K562 (cell line): ENCODE measurements at places on chromosomes 1 and 21. TPM values are rescaled to one million over a fixed set of nuclear protein-coding genes. Genes with fewer than 3 reads are reported as not detected.

The COL8A2 gene
- 0.04 and 0.09 TPM in 2 replicates for total RNA-seq

The MIB2 gene
- total RNA-seq, result 17.0 and 17.2 TPM in 2 replicates

The DIO1 gene
- not detected in 2 replicates for total RNA-seq

The WLS gene
- total RNA-seq, result 0.47 and 0.56 TPM in 2 replicates

The CFAP141 gene
- not detected in 2 replicates for total RNA-seq

The C8B gene
- total RNA-seq, result not detected in 2 replicates

DNA sequence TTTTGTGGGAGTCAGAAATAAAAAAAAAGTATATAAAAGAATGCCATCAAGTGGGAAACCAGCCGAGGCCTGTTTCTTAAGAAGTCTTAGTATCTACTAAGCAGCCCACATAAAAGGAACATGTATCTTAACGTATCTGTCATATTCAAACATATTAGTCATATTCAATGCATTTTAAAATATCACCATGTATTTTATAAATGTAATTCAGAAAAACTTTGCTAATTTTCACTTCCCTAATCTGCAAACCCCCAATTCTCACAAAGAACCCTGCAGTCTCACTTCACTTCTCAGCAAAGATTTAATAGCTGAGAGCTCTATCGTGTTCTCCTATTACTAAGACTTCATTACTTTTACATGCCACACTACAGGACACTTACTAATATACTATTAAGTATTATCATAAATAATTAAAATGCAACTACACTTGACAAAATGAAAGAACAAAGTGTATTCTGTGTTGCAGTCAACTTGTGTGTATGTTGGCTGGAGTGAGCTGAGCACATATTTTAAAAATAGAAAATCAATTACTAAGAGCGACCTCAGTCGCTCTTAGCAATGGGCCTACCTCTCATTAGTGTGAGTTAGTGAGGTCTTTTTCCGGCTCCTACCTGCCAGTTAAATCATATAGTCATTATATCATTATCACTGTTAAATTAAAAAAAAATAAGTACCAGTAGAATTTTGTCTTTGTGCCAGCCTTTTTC, 484.3 kb downstream of the LMO4 start:
- H3K27ac ChIP-seq, result no peak overlapping the region
- no peaks in the 10 kb centered on the region for H3K36me3 ChIP-seq
- H3K27me3 ChIP-seq, result no peaks in the 10 kb centered on the region
- H3K4me3 ChIP-seq, result no peak overlapping the region
- no peak for DNase-seq

- no peak overlapping the region for H3K4me3 ChIP-seq
- no peak for DNase-seq
- H3K36me3 ChIP-seq, result no peaks in the 10 kb centered on the region
These were observed 49.4 kb upstream of the CD34 start for GRCh38 chr1:207960346-207960745.

- no peak overlapping the region for H3K27ac ChIP-seq
- peaks cover 24% of the 10 kb centered on the region for H3K27me3 ChIP-seq
- no peak overlapping the region for H3K4me3 ChIP-seq
- DNase-seq, result no peak
- no peaks in the 10 kb centered on the region for H3K4me1 ChIP-seq
- H3K36me3 ChIP-seq, result no peaks in the 10 kb centered on the region
These were observed 259.0 kb downstream of the FOXD2 start for GRCh38 chr1:47696737-47697441.

GRCh38 chr1:82446955-82447354, 646.2 kb downstream of the ADGRL2 start:
- no peaks in the 10 kb centered on the region for H3K36me3 ChIP-seq
- H3K27me3 ChIP-seq, result no peaks in the 10 kb centered on the region
- no peak overlapping the region for H3K27ac ChIP-seq
- no peak overlapping the region for H3K4me3 ChIP-seq
- H3K4me1 ChIP-seq, result no peaks in the 10 kb centered on the region

- no peaks in the 10 kb centered on the region for H3K36me3 ChIP-seq
- H3K27me3 ChIP-seq, result peaks cover 7% of the 10 kb centered on the region
- H3K4me3 ChIP-seq, result no peak overlapping the region
- DNase-seq, result no peak
These were observed 146.1 kb downstream of the SPATA46 start for GRCh38 chr1:162230517-162230916.

- H3K4me1 ChIP-seq, result no peaks in the 10 kb centered on the region
- DNase-seq, result no peak
- H3K27ac ChIP-seq, result no peak overlapping the region
- no peak overlapping the region for H3K4me3 ChIP-seq
These were observed 86.0 kb downstream of the SLC25A24 start for GRCh38 chr1:108114033-108114599.

DNA sequence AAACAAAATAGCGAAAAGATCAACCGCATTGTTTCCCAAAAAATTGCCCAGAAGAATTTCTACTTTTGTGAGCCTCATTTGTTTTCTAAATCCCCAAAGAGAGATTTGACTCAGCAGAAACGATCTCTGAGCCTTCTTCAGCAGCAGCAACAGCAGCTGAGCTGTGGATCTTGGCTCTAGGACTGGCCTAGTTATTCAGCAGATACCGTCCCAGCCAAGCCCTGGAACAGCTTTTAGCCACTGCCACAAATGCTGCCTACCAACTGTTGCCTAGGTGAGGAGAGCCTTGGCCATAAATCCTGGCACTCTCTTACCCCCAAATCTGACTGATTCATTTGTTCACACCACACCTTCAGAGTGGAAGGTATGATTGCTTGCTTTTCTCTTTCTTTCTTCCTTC, 320.1 kb downstream of the TGFB2 start:
- no peak overlapping the region for H3K27ac ChIP-seq
- H3K4me1 ChIP-seq, result no peaks in the 10 kb centered on the region
- no peaks in the 10 kb centered on the region for H3K27me3 ChIP-seq
- H3K36me3 ChIP-seq, result no peaks in the 10 kb centered on the region

GRCh38 chr1:116919802-116920201, 10.1 kb downstream of the PTGFRN start:
- H3K27ac ChIP-seq, result no peak overlapping the region
- H3K4me1 ChIP-seq, result peaks cover 61% of the 10 kb centered on the region
- DNase-seq, result peak; percentile 72
- peaks cover 6% of the 10 kb centered on the region; the same call in 2 of the 3 replicates for H3K36me3 ChIP-seq
- no peaks in the 10 kb centered on the region for H3K27me3 ChIP-seq
- no peak overlapping the region for H3K4me3 ChIP-seq

DNA sequence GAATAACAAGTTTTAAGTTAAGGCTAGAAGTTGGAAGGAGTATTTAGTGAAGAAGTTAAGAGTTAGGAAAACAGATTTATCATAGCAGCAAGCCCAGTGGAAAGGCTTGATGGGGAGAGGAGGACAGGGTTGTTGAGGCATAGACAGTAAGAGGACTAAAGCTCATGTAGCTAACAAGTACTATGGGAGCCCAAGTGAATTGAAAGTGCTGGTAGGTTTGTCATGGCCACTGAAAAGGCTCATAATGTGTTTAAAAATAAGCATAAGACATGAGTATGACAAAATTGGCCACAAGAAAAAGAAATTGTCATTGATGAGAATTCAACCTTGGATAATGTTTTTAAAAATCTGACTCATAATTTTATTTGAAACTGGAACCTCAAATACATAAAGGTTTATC, 49.2 kb upstream of the CRB1 start:
- H3K27ac ChIP-seq, result no peak overlapping the region
- no peaks in the 10 kb centered on the region for H3K27me3 ChIP-seq
- no peaks in the 10 kb centered on the region for H3K36me3 ChIP-seq

DNA sequence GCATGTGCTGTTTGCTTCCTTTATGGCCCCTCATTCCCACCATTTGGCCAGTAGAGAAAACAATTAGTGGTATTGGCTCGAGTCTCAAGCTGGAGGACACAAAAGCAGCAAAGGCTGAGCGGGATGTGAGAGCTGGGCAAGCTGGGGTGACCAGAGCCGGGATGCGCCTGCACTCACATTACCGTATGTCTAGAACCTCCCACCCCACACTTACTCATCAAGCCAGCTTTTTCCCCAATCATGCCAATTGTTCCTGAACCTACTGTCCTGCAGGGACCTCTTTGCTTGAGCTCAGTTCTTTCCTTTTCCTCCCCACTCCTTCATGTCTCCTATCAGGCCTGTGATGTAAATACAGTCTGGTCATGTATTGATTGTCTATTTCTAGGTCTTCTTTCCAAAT, 45.9 kb downstream of the KIRREL1 start:
- H3K27ac ChIP-seq, result no peak overlapping the region
- no peak overlapping the region for H3K4me3 ChIP-seq
- H3K36me3 ChIP-seq, result no peaks in the 10 kb centered on the region
- no peak for DNase-seq
- H3K27me3 ChIP-seq, result peaks cover 27% of the 10 kb centered on the region

GRCh38 chr1:153262070-153262366, 2.5 kb downstream of the LORICRIN start:
- no peak for DNase-seq
- peaks cover 35% of the 10 kb centered on the region for H3K27me3 ChIP-seq
- H3K4me3 ChIP-seq, result no peak overlapping the region
- peaks cover 8% of the 10 kb centered on the region for H3K4me1 ChIP-seq
- no peak overlapping the region for H3K27ac ChIP-seq

DNA sequence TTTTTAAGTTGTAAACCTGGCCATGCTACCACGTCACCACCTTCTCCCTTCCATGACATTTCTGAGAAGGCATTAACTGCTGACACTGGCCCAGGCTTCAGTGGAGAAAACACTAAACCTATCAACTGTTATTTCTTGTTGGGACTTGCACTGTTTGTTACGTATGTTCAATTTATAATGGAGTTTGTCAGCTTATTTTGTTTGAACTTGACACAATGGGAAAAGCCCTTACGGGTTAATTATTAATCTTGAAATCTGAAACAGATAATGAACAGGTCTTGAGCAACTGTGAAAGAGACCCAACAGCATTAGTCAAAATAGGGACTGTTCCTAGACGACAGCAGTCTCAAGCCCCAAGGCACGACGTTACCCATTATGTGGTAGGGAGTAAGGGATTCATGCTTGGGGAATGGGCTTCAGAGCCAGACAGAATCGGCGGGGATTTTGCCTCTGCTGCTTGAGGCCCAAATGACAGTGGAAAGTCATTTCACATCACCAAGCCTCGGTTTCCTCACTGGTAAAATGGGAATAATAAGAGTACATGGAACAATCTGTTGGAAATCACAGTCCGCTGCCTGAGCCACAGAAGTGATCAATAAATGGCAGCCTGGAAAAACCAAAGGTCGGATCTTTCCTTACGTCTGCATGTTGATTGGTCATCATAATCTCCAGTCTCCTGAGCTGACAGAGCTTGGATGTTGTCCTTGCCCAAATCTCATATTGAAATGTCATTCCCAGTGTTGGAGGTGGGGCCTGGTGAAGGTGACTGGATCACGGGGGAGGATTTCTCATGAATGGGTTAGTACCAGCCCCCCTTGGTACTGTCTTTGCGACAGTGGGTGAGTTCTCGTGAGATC, 44.5 kb downstream of the TIAM1 start:
- H3K27me3 ChIP-seq, result peaks cover 20% of the 10 kb centered on the region
- no peak overlapping the region for H3K4me3 ChIP-seq
- H3K36me3 ChIP-seq, result no peaks in the 10 kb centered on the region
- no peak overlapping the region for H3K27ac ChIP-seq
- no peak for DNase-seq
